Activated CD8-positive, alpha-beta memory T cell treated with anti-CD3 and anti-CD28 coated beads for 1 hour (primary cell): ENCODE measurements at places on chromosomes 3 and 15.

DNA sequence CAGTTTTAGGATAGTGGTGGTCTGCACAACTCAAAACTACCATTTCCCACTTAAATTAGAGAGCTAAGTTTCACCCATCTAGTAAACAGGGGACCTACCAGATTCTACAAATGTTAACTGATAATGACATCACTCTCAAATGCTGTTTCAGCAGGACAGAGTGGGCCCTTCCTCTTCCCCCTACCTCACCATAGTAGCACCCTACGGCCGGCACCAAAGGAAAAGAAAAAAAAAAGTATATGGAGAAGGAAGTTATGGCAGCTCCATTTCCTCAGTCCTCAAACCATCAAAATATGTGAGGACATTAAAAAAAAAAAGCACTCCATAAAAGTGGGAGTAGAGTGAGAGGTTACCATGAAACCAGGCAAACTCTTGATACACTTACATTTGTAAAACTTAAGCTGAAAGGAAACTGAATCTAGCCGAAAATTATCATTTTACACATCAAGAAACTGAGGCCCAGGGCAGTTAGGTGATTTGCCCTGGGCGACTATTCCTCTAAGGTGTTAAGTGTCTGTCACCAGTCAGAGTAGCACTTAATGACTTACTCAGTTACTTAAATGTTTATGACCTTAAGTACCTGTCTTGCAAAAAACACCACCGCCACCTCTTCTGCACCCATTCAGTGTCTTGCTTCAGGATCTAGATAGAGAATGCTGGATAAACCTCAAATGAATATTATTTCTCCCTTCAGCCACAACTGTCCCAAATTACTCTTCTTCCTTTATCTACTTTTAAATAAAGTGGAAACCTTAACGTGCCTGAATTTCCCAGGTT lies 2.7 kb downstream of the MSL2 start:
- no peak for DNase-seq

DNA sequence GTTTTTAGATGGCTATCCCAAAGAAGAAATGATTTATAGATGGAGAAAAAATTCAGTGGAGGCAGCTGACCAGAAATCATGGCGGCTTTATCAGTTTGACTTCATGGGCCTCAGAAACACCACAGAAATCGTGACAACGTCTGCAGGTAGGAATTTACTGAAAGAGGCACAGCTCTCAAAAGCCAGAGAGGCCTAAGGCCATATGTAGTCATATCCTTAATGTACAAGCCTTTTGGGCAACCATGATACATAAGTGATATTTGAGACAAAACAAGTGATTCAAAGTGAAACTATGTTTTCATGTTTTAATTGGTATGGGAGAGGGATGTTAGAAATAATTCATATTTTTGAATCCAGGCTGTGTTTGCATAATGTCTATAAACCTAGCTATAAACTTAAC lies 509.7 kb downstream of the GABRG3 start:
- DNase-seq, result no peak

GRCh38 chr3:59499000-59499399 lies 449.2 kb upstream of the CFAP20DC start:
- no peak for DNase-seq

- DNase-seq, result no peak
These were observed 4.4 kb upstream of the VHL start for GRCh38 chr3:10137178-10137577.

DNA sequence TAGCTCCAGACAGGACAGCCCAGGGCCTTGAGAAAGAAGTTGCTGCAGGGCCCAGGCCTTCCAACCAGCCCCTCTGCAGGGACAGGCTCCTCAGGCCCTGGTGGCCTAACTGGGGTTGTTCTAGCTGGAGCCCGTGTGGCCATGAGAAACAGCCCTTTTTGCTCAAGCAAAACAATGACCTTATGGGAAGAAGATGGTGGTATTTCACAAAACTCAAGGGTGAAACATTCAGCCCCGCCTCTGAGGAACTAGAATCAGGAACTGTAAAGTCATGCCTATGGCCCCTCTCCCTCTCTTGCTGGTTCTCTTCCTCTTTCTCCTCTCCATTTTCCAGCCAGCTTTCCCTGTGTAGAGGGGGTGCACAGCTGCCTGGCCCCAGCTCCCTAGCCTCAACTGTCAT lies 273.3 kb downstream of the RPLP1 start:
- DNase-seq, result no peak

DNA sequence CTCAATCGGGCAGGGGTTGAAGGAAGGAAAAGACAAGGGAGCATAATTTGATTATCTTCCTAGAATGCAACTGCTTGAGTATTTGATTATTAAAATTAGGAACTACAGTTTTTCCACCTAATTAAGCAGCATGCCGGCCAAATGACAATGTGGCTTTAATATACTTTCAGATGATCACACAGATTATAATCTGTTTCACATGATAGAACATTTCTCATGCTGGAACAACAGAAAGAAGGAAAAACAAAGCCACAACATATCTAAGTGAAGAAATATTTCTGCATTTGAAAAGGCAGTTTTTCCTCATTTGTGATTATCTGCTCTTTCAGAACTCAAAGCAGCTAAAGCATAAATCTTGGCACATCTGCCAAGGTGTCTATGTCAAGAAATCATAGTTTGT lies 82.7 kb downstream of the STRIT1 start:
- DNase-seq, result no peak

GRCh38 chr3:191912616-191913204 lies 451.7 kb downstream of the PYDC2 start:
- DNase-seq, result no peak

DNA sequence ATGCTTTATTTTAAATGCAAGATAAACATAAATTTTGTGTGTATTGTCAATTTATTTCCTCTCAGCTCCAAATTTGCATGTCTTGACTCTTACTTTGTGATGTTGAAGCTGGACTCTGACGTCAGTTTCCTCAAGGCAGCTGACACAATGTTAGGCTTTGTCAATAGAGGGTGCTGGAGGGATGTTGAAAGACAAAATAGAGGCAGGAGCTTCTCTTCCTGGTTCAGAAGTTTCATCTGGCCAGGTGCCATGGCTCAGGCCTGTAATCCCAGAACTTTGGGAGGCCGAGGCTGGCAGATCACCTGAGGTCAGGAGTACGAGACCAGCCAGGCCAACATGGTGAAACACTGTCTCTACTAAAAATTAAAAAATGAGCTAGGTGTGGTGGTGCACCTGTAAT lies 408.6 kb downstream of the GBE1 start:
- no peak for DNase-seq

DNA sequence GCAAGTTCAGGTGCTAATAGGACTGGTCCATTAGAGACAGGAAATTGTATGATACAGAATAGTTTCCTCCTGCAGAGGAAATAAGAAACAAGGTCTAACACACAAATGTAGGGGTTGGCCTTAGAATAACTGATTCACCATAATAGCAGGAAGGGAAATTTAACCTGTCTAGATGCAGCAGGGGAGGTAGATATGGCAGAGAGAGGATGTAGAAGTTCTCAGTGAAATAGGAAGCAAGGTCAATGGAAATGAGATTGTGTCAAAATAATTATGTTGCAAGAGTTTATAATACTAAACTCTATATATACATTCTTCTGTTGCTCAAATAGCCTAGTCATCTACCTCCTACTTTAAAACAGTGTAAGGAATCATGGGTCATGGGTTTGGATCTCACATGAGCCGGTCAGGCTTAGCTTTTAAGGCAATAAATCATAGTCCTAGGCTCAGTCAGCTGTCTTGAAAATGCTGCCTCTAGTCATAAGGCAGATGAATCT lies 17.0 kb downstream of the BCL2A1 start:
- DNase-seq, result no peak

DNA sequence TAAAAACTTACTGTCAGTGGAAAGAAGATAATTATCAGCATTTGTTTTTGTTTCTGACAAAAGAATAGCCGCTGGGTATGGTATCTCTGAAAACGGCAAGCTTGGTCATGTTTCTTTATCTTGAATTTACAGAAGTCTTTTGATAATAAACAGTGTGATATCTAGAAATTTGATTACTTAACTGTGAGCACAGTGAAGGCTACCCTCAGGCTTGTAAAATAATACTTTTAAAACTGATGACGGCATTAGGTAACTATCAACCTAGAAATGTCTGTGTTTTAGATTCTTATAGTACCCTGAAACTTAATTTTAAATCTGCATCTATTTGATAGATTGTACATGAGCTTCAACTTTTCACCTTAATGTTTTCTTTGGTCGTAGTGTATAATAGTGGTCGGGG lies 43.4 kb downstream of the NSUN3 start:
- no peak for DNase-seq

DNA sequence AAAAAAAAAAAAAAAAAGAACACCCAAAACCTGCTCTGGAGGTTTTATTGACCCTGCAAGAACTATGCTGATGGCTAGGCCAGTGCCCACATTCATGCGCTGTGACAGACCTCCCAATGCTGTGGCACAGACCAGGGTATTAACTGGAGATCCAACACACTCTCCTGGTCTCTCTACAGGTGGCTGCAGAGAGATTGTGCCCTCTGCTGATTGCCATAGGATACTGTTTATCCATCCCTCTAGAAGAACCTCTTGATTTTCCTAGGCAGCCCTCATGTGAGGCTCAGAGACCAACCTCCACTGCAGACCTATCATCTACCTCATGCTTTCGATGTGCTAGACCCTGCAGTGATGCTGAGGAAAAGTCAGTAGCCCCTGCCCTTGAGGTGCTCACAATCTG lies 125.5 kb upstream of the TRIM42 start:
- DNase-seq, result no peak

DNA sequence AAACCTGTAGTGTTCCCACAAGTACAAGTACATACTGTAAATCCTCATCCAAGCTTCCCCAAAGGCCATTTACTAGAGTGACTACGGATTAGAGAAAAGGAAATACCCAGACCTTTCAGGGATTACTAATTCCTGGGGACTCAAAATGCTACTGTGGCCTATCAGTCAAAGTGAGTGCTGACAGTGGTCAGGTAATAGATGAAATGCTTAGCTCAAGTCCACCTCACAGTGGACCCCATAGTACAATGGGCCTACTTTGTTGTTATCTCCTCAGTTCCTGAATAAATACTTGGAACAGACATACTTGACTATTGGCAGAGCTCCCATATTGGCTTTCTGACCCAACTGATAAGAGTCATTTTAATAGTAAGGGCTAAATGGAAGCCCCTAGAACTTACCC lies 61.6 kb downstream of the MAP4 start:
- DNase-seq, result no peak

DNA sequence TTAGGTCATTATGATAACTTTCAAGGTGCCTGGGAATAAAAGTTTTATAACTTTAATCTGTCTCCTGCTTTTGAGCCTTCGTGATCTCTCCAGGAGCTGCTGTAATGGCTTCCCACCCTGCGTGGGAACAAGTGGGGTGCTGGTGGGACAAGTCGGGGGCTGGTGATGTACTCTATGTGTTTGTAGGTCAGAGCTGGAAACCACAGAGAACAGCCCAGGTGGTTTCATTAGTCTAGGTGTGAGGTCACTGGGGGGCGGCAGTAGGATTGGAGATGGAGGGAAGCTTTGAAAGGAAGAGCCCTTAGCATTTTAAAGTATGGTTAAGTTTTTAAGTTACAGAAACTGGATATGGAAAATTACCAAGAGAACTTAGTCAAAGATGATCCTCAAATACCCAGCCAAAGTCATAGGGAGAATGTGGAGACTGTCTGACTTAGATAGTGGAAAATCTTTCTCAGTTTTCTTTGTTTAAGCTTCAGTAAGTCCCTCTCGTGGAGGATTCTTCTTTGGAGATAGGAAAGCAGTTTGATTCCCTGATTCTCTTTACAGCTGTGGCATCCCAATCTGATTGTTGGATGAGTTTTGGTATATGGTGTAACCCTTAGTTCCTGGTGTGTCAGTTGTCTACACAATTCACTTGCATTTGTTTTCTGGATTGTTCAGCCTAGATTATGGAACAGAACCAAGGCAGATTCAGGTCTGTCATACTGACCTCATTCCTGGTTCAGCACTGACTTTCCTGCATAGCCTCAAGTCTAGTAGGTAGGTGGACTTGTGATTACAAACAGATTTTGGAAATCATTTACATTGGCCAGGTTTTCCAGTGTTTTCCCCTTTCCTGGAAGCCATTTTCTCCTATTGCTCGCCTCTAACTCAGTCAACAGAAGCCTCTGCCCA lies 115.6 kb downstream of the FNDC3B start:
- no peak for DNase-seq

GRCh38 chr3:16379838-16380237 lies 114.8 kb downstream of the OXNAD1 start:
- no peak for DNase-seq

- DNase-seq, result no peak
These were observed 3.5 kb downstream of the PLXND1 start for GRCh38 chr3:129602730-129603560.

DNA sequence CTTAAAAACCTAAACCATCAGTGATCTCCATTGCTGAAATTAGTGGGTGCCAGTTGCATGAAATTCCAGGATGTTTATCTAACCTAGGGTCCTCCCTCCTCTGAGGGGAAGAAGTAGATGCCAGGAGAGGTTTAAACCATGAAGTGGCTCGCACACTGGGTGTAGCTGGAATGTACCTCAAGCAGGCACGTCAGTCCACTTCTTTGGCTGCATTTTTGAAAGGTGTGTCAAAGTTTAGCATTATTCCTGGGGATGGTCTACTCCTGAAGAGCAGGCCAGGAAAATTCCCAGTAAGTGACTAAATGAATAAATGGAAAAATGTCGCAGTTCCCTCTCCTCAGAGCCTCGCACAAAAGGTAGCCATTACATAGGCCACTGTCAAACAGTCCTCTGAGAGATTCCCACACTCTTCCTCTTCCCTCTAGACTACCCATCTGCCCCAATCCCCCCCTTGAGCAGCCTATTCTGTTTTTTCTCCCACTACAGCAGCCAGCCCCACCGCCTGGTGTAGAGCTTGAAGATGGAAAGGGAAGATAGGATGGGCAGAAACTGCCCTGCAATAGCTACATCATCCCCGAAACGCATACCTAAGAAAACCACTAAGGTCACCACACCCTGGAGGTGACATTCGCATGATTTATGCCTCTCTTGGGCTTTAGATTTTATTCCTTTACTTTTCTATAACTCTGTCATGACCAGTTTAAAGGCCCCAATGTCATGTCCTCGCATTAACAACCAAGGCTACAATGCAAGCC lies 655 bp upstream of the TMOD3 start:
- DNase-seq, result no peak

DNA sequence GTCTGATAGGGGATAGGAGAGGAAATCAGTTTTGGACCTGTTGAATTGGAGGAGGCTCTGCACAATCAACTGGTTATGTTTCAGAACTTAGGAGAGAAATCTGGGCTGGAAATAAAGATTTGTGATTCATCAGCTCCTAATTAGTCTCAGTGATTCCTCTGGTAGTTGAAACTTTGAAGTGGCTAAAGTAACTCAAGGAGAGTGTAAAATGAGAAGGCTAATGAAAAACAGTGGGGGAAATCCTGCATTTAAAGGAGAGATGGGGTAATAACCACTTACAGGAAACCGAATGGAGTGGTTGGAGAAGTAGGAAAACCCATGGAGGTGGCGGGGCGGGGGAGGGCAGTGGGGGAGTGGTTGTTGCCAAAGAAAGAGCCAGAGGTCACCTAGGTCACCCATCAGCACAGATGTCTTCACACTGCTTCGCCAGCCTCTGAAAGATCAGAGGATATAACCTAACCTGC lies 32.6 kb downstream of the MAP2K5 start:
- DNase-seq, result no peak

DNA sequence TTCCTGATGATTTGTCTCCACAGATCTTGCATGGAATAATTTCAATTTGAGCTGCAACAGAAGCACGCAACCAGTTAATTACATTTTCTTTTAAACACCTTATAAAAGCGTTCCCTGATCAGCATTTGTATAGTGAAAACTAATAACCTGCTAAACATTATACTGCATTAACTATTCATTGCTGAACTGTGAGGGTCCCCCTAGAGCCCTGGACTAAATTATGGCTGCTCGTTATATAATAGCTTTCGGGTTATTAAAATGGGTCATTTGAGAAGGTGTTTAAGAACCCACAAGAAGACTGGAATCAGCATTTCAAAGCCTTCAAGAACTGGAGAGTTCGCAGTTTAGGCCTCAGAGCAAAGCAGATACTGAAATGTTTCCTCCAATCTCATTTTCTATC lies 52.9 kb upstream of the ICE2 start:
- DNase-seq, result no peak
